ENCODE measurements at places on chromosomes 1 and 21.

GRCh38 chr1:41545996-41546832 lies 61.7 kb upstream of the EDN2 start:
- DNase-seq, result no peak

DNA sequence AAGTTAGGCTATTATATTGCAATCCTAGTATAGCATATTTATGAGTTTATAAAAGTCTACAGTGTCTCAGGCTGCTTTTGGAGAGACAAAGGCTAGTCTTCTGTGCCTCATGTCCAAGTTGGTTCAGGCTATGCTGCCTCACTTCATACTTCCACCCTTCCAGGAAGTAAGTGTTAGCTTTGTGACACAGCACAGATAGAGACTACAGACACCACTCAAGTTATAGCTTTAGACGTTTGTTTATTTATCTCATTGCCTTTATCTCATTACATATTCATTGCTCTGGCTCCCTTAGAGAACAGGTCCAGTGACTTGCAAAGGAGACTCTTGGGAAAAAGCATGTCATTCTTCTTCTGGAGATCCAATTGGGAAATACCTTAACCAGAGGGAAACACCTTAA lies 22.6 kb upstream of the GBP4 start:
- DNase-seq, result no peak

DNA sequence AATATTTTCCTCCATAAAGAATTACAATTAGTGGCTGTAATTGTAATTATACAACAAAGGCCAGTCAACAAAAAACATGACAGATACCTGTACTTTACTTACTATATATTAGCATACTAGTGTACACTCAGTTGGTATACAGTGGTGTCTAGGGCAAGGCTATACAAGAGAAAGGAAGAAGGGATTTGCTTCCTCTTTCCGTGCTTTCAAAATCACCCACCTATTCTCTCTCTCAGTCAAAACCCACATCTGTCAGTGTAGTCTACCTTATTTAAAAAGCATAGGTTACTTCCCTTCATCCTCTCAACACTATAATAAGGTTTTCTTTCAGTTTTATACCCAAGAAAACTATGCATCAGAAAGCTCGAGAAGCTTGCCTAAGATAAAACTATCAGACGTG lies 355.8 kb upstream of the NR5A2 start:
- DNase-seq, result no peak

DNA sequence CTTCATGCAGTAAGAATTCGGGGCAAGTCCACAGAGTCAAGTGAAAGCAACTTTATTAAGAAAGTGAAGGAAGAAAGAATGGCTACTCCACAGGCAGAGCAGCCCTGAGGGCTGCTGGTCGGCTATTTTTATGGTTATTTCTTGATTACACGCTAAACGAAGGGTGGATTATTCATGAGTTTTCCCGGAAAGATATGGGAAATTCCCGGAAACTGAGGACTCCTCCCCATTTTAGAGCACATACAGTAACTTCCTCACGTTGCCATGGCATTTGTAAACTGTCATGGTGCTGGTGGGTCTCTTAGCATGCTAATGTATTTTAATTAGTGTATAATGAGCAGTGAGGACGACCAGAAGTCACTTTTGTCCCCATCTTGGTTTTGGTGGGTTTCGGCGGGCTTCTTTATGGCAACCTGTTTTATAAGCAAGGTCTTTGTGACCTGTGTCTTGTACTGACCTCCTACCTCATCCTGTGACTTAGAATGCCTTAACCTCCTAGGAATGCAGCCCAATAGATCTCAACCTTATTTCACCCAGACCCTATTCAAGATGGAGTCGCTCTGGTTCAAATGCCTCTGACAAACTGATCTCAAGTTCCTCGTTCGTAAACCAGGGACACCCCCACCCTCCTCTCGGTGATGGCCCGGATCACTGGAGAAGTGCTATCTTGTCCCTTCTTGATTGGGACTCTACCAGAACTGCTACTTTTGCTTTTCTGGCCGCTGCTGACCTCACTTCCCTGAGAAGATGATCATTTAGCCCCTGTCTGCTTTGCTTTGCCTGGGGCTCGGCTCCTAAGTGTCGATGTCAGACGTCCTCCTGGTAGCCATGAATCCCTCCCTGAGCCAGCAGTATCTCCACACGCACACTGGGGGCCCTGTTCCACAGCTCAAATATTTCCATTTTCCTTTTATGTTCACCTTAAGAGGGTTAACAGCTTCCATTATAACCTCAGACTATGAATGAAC lies 48.8 kb downstream of the CLSTN1 start:
- DNase-seq, result no peak

DNA sequence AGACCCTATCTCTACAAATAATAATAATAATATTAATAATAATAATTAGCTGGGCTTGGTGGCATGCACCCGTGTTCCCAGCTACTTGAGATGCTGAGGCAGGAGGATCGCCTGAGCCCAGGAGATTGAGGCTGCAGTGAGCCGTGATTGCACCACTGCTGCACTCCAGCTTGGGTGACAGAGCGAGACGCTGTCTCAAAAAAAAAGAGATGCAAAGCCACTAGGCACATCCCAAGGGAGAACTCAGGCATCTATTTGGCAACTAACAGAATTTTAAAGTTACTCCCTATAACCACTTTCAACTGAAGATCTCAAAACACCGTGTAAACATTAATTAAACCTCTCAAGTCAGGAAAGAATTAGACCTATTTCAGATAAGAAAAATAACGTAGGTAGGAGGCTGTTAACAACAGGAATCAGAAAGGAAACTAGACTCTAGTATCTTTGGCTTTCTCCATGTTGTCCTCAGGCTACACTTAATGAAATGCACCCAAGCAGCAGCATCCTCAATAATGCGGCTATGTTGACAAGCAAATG lies 3.7 kb downstream of the RNF19B start:
- no peak for DNase-seq

DNA sequence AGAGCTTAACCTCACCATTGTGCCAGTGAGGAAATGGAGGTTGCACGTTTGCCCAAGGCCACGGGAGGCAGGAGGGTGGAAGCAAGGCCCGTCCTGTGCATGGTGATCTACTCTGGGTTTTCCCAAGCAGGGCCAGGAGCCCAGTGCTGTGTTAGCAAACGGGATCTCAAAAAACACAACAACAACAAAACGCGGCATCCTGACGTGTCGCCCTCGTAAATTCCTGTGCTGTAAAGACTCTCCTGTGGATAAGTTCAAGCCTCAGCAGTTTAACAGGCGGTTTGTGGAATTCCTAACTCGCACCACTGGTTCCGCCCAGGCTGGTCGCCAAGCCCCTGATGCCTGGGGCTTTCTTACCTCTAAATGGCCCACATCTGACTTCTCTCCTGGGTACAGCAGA lies 39.1 kb downstream of the TFF3 start:
- DNase-seq, result no peak

GRCh38 chr1:155396874-155397476 lies 76.3 kb downstream of the RUSC1 start:
- no peak for DNase-seq

GRCh38 chr1:31183927-31184554 lies 55.6 kb downstream of the NKAIN1 start:
- peak; percentile 47 for DNase-seq
